ENCODE measurements at places on chromosomes 7 and 10.

DNA sequence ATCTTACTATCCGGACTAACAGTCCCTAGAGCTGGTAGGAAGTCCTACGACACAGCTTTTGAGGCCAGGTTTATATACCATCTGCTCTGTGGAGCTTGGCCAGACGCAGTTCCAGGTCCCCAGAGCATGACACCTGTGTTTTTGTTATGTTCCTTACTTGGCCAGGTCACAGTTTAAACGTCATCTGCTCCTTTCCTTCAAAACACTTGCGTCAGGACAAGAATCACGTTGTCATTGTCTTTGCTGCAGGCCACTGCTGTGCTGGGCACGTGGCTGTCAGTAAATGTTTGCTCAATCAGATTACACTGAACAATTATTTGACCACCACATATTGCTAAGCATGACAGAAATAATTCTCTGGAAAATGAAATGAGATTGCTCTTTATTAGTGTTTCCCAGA, 23.9 kb downstream of the SLC18A2 start:
- DNase-seq: no peak

DNA sequence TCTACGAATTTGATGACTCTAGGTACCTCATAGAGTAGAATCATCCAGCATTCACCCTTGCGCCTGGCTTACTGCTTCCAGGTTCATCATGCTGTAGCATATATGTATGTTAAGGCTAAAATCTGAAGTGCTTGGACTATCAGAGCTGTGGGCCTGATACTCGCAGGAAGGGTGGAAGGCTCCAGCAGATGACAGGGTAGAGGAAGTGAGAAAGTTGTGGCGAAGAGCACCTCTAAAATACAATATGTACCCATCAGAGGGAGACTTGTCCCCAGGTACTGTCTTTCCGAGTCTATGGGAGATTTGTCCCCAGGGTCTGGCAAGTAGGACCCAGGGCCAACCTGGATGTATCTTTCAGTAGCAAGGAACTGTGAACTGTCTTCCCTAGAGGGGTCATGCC, 48.1 kb upstream of the PLEKHA1 start:
- DNase-seq: no peak

DNA sequence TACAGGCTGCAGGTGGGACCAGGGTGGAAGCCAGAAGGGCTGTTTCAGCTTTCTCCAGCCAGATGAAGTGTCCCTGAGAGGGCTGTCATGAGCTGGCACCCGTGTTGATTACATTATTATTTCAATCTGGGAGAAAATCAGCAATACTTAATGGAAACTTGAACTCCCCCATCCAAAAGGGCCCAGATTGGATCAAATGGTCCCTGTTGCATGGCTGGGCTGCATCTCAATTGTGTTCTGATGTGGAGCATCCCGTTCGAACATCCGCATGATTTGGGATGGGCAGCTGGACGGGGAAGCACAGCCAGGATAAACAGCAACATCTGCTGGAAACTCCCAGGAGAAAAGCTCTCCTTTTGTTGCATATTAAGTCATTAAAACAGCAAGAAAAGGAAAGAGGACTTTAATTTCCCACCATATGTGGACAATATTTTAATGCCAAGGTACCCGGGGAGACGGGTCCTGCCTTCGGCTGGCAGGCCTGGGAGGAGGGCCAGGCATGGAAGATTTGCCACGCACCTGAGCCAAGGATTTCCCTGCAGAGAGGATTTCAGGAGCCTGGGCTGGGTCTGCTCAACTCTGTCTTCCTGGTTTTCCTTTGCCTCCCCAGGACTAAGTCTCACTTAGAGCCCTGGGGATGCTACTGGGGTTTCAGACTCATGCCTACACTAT, 52.4 kb downstream of the NPTX2 start:
- DNase-seq: no peak

DNA sequence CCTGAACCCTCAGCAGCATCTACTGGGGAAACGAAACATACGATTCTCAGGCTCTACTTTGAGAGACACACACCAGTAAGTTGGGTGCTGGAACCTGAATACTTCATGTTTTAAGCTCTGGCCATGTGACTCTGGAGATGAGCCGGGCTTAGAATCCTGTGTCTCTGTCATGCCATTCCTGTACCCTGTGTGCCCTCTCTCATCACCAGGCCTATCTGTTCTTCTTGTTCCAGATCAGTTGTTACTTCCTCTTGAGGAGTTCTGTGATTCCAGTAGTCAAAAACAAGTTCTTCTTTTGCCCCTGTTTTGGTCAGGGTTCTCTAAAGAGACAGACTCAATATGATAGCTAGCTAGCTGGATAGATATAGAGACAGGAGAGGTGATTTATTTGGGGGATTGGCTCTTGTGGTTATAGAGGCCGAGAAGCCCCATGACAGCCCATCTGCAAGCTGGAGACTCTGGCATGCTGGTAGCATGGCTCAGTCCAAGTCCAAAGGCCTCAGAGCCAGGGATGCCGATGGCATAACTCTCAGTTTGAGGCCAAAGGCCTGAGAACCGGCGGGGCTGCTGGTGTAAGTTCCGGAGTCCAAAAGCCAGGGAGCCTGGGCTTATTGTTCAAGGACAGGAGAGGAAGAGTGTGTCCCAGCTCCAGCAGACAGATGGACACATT, 54.3 kb downstream of the CHN2 start:
- no peak for DNase-seq

DNA sequence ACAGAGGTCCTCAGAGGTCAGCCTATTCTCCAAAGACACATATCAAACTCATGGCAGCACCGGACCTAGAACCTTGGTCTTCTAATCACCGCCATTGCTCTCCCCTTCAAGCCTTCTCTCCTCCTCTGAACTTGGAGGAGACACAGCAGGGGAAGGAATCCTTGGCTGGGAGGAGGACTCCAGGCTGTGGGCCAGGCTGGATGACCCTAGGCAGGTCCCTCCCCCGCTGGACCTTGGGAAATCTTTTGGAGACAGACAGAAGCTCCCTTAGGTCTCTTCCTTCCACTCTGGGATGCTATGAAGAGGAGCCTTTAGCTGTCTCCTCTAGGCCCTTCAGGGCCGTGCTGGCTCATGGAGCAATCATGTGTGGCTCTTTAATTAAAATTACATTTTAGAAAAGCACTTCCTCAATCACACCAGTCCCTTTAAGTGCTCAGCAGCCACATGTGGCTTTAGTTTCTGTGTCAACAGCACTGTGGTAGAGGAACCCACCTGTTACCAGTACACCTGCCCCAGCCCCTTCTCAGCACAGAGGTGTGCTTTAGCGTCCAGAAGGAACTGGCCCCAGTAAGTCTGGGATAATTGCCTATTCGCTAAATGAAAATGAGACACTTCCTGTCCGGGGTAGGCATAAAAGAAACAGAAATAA, 238.2 kb downstream of the CELF2 start:
- DNase-seq: no peak

DNA sequence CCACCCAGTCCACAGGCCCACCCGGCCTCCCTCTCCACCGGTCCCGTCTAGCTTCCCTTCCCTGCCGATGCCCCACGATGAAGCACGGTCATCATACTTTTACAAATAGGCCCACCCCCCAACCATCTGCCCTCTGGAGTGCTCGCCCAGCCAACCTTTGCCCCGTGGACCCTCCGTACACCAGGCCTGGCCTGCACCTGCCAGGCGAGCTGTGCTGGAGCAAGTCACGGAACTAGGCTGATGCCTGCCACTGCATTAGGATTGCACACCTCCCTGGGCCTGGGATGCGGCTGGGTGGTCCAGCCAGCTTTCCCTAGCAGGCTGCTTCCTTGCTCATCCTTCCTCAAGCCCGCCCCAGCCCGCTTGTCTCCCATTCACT, 44.7 kb downstream of the PPIF start:
- no peak for DNase-seq

DNA sequence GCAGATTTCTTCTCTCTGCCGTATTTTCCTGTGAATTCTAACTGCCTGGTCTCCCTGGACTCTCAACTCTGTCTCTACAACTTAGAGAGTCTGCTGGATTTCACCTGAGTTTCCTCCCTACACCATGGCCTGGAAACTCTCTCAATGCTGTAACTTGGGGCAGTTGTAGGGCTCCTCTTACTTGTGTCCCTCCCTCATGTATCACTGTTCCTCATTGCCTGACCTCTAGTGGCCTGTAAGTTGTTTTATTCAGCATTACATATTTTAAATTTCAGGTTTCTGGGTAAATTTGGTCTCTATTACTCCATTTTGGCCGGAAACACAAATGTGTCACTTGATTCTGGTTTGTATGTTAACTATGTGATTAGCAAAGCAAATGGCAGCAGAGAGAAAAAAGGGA, 70.9 kb downstream of the DYNC1I1 start:
- peak; percentile 14 for DNase-seq

GRCh38 chr10:88960802-88961201, 8.2 kb upstream of the ACTA2 start:
- DNase-seq: no peak

- no peak for DNase-seq
These were observed 590.6 kb upstream of the IGFBP3 start for GRCh38 chr7:46511442-46512215.

- no peak for DNase-seq
These were observed 183.3 kb downstream of the SGMS1 start for GRCh38 chr10:50440489-50440888.

GRCh38 chr10:77032188-77032570, 605.4 kb downstream of the KCNMA1 start:
- no peak for DNase-seq

DNA sequence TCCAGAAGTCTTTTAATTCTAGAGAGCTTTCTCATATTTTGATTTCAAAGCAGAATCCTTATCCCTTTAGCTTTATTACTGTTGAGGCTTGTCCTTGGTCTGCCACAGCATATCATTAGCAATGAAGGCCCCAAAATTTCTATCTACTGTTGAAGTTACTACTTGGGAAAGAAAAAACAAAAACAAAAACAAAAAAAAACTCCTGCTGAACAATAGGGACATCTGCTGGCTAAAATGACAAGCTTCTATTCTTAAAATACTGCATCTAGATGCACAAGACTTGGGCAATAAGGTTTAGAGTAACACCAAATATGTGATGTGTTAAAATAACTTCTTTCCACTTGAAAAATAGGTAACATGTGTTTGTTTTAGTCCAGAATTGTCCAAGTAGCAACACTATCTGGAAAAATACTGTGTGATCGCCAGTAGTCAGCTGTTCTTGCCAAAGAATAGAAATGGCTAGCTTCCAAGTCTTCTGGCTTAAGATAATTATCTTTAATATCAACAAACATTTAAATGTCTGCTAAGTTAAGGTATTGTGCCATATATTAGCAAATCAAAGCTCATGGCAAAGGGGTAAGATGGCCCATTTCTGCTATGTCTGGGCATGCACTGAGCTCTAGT, 3.8 kb upstream of the DMTF1 start:
- DNase-seq: peak; percentile 74

- peak; percentile 88 for DNase-seq
These were observed 44.5 kb upstream of the TRIM8 start for GRCh38 chr10:102599565-102600327.

GRCh38 chr10:14574291-14574690, 200.4 kb downstream of the FAM107B start:
- no peak for DNase-seq

- DNase-seq: peak; percentile 81
These were observed 2.0 kb downstream of the PPP3CB start for GRCh38 chr10:73493781-73494180.

DNA sequence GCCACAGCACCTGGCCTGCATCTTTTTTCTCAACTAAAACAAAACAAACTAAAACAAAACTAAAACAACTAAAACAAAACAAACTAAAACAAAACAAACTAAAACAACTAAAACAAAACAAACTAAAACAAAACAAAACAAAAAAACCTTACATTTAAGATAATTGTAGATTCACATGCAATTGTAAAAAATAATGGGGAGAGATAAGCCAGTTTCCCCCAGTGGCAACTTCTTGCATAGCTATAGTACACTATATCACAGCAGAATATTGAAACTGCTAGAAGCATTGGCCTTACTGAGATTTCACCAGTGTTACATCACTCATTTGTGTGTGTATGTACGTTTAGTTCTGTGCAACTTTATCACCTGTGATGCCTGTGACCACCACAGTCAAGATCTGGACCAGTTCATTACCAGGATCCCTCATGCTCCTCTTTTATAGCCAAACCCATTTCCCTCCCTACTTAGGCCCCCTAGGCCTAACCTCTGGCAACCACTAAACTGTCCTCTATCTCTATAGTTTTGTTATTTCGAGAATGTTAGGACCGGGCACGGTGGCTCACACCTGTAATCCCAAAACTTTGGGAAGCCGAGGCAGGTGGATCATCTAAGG, 9.3 kb downstream of the FXYD4 start:
- DNase-seq: peak; percentile 31

DNA sequence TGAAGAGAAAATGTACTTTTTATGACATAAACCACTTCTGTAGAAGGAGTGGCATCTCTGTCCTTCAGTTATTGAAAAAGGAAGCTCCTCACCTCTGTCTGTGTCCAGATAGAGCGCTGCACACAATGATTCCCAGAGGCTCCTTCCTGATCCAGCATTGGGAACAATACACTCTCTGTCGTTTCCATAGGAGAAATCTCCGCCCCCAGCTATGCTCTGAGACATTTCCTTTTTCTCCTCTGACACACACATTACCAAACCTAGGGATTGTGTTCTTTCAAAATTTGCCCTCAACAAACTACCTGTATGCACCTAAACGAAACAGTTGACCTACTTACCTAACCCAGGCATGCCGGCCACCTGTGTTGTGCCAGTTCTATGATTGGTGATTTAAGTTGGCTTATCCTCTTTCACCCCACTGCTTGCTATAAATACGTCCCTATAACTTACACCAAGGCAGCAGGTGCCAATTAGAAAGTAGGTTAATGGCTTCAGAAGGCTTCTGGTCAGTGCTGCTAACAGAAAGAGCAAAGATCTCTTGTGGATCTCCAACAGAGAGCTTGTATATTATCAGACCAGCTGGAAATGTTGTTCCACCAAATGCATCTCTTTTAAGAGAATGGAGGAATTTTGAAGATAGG, 140.1 kb upstream of the JCAD start:
- DNase-seq: no peak

- no peak for DNase-seq
These were observed 115.1 kb upstream of the ANTXRL start for GRCh38 chr10:46171661-46172060.

GRCh38 chr10:126063353-126063791, 167.0 kb downstream of the FANK1 start:
- peak; percentile 50 for DNase-seq

GRCh38 chr7:120799813-120800475, 58.0 kb downstream of the TSPAN12 start:
- no peak for DNase-seq

GRCh38 chr7:149690688-149691446, 82.5 kb downstream of the ZNF467 start:
- peak; percentile 82 for DNase-seq
